ENCODE measurements at places on chromosomes 3 and 15.

- no peak for DNase-seq
Observed at GRCh38 chr3:195150181-195151118, 120.5 kb downstream of the XXYLT1 start.

- DNase-seq, result no peak
Observed at GRCh38 chr3:188905547-188905946, 266.2 kb upstream of the TPRG1 start.

DNA sequence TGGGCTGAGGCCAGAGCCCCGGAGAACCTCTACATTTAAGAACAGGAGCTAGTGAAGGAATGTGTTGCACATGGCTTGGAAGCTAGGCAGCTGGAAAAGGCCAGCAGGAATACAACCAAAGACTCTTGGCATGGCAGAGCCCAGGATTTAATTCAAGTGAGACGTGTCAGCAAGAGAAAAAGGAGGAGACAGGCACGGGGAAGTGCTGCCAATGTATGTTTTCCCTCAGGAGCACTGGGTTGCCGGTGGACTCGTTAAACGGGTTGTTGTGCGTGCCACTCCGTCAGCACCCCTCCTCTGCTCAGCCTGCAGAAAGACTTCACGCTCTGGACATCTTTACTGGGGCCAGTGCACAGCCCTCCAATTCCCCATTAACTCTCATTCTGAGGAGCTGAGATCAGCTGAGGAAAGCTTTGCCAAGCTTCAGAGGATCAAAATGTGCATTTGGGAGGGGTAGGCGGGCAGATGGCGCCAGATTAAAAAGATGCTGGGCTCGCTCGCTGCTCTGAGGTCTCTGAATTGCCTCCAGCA, 103.7 kb downstream of the PDZRN3 start:
- no peak for DNase-seq

GRCh38 chr3:52167240-52167639, 13.0 kb upstream of the POC1A start:
- no peak for DNase-seq

GRCh38 chr3:69385723-69386555, at the start of gene FRMD4B:
Gene FRMD4B (minus strand): TSS chr3:69386088. CDS start chr3:69385989, 99 bp downstream.
- peak; percentile 39 for DNase-seq

DNA sequence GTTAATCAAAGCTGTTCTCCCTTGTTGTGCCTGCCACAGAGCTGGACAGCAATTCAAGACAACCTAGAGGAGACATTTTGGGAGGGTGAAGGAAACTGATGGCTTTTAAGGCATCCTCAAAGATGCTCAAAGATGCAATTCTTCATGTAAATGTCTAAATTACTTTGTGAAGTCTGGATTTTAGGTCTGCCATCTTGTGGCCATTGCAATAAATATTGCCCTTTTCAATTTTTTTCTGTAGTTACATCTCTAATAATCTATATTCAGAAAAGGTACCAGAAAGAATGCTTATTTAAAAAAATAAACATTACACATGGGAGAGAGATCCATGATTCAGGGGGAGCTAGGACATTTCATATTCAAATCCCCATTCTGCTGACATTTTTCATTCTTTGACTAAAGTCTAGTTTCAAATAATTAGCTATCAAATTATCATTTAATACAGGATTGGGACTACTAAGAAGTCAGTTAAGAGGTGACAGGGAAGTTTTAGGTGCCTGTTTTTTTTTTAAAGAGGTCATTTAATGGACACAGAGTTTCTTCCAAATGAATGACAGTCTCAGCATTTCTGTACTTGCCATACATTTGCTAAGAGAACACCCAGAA, 259.8 kb upstream of the WNT5A start:
- DNase-seq, result no peak

GRCh38 chr3:113125951-113126350, 85.4 kb upstream of the BOC start:
- DNase-seq, result no peak

DNA sequence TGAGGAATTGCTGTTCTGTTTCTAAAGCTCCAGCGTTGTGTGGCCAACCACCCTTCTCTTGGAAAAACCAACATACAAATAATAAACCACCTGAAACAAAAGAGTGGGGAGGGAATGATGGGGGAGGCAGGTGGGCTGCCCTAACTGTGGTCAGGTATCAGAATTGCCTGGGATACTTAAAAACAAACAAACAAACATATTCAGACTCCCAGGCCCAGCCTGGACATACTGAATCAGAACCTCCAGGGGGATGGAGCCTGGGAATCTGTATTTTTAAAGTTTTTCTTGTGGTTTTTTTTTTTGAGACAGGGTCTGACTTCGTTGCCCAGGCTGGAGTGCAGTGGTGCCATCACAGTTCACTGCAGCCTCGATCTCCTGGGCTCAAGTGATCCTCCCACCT, 4.4 kb downstream of the SLC6A6 start:
- no peak for DNase-seq

DNA sequence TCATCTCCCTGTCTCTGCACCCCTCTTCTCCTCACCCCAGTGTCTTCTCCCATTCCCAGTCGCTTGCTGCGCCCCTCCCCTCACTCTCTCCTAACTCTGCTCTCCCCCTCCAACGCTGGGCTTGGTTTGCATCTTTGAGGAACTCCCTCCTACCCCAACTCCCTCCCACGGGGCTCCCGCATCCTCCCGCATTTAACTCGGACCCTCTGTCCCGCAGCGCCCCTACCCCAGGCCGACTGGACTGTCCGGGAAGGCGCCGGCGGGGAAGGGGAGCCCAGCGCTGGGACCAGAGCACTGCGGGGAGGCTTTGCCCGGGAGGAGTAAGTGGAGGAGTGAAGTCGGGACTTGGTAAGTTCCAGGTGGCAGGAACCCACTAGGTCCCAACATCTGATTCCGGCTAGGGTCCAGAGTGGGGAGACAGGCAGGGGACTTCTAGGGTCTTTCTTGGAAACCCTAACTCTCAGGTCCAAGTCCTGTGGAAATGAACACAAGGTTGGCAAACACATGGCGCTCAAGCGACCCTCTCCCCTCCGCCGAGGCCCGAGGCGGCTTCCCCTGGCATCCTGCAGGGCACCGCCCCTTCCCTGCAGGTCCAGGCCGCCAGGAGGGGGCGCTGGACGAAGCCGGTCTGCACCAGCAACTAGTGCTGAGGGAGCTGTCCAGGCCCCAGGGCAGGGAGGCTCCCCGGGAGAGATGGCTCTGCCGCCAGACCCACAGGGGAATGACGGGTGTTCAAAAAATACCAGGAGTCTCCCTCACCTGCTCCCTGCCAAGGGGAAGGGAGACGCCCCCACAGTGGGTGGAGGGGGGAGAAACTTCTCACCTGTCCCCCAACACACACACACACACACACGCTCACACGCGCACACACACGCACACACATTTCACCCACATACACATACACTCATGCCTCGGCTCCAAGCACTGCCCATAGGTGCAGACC, 53.2 kb downstream of the LHFPL4 start:
- no peak for DNase-seq

DNA sequence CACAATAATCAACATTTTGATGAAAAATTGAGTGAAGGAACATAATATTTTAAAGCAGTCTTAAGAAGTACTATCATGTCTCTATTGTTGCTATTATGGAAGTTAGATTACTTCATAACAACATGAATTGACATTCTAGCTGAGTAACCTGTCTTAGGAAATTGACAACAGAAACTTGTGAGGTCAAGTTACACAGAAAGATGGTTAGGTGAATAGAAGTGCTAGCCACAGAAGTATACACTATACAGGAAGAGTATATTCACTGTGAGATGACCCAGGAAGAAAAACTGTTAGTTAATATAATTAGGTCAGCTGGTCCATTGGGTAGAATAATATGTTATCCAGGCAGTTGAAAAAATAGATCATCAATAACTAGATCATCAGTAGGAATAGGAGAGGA, 31.2 kb downstream of the MLF1 start:
- no peak for DNase-seq

DNA sequence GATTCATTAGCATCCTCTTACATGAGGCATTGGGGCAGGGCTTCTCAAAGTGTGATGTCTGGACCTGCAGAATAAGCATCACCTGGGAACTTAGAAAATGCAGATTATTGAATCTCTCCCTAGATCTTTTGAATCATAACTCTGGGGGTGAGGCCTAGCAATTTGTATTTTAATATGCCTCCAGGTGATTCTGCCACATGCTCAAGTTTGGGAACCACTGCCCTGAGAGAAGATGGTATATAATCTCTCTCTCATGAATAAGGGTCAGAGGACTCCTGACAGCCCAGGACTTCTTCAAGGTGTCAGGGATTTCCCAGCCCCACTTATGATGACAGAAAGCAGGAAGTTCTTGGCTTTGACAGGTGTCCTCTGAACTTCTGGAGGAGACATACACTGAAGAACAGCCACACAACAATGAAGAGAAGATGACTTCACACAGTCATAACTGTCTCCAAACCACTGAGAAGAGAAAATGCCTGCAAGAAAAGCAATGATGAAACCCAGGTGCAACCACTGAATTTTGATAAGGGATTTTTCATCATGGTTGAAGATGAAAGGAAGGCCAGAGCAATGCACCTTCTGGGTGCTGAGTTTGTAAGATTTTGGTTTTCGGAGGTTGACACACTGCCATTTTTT, 211.9 kb upstream of the MRPL3 start:
- no peak for DNase-seq

GRCh38 chr3:196740481-196741248, 1.0 kb downstream of the PAK2 start:
- DNase-seq, result peak; percentile 55

GRCh38 chr3:127226946-127227842, 34.3 kb downstream of the PRR23E start:
- no peak for DNase-seq

GRCh38 chr15:82530006-82530405, 10.3 kb downstream of the RPS17 start:
- no peak for DNase-seq

GRCh38 chr3:73687106-73688004, 62.6 kb upstream of the PDZRN3 start:
- DNase-seq, result no peak

DNA sequence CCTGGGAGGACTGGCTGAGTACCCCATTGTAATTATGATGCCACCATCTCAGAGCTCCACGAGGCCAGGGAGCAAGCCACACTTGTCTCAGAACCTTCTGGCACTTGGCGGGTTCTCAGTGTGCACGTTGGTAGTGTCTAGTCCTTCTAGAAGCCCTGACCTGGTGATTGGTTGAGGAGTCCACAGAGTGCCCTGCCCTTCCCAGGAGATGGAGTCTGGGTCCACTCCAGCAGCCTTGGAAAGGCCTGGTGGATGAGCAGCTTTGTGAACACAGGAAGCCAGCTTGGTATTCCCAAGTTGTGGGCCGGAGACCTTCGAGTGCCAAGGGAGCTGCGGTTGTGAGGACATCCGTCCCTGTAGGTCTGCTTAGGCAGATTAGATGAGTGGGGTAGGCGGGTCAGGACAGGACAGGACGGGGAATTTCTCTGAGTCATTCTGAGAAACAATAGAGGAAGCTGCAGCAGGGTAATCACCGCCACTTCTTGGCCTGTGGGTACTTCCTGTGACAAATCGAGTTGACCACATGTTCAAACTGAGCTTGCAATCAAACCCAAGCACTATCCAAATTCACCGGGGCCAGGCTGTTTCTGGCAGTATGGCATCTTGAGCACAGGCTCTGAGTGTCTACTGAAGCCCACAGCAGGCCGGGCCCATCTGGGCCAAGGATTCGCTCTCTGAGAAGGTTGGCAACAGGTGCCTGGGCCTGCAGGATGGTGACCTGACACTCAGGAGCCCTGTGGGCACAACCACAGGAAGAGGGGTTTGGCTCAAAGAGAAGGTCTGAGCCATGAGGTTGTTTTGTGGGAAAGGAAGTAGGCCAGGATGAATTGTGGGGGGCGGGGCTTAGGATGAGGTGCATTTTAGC, 71.5 kb upstream of the PLXNA1 start:
- peak; percentile 81 for DNase-seq

DNA sequence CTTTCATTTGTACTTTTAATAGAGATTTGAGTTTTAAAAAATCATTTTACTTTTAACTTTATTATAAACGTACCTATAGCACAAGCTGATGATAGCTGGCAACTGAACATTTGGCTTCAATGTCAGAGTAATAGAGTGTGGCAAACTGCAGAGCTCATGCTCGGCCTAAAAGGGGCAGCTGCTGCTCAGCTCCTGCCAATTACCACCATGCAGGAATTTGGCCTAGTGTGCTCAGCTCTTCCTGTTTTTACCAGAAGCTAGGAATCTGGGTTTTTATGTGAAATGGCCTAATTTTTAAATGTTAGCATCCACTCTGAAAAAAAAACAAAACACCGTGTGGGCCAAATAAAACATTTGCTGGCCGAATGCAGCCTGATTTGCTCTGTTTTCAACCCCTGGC, 1.8 kb downstream of the IFT122 start:
- DNase-seq, result no peak

DNA sequence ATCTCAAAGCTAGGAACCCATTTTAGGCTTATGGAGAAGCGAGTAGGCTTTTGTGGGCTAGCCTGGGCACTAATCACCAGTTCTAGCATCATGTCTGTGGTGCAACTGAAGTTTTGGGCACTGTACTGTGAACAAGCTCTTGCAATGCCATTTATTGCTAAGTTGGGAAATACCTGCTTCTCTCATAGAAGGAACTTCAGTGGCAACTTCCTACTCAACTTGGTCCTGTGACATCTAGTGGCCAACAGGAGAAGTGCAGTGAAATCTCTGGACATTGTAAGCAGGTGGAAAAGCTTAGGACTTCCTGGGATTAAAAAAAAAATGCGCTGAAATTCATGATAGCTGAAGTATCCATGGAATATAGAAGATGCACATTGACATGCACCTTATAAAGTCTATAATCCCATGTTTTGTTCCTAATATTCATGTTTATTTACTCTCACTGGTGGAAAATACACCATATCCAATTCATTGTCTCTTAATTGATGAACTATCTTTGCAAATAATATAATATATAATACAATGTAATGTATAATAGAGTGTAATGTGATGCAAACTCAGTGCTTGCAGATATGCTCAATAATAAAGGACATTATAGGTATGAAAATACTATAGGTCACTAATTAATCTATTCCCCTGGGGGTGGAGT, 6.5 kb upstream of the ALDH1A3 start:
- DNase-seq, result peak; percentile 66

- no peak for DNase-seq
Observed at GRCh38 chr3:186515125-186515524, 29.1 kb downstream of the CRYGS start.

DNA sequence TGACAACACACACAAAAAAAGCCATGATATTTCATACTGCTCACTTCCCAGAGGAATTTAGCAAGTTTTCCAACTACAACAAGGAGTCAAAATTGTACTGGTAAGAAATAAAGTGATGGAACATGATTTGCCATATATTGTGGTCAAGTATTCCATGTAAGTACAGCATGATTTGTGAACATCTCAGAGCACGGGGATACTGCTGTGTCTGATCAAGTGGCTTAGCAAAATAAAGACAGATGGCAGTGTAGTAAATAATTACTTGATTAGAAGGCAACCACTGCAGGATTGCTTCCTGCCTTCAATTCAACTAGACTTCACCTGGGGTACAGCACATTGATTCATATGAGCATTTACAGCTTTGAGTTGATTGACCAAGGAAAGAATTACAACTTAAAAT, 51.6 kb upstream of the DUT start:
- DNase-seq, result no peak
